8988T (cell line): ENCODE measurements at places on chromosomes 2 and 18.

DNA sequence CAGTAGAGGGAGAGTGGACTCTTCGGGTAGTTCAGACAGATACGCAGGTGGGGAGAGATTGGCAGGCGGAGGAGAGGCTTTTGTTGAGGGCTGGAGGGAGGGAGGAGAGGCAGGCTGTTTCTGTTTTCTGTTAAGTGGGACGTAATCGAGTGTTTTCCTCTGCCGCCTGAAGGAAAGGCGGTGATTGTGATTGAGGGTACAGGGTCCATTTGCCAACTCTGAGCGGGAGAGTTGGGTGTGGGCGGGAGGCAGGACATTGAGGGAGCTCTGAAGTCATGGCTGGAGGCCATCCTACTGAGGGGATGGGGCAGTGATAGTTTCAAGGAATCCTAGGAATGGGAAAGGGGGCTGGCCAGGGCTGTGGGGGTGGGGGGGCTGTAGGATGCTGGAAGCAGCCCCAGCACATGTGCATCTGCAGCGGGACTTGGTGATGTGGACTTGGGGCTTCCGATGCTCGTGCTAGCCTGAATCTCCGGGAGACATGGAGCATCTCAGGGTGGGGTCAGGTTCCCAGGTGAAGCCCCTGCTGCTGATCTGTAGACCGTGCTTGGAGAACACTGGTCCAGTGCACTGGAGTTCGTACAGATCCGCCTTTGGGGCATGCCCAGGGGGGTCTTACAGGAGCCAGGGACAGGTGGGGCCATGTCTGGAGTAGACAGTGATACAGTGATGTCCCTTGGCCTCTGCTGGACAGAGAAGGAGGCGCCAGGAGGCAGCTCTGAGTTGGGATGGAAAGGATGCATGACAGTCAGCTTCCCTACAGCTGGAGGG is 167.5 kb downstream of the AGAP1 start:
- DNase-seq = no peak

DNA sequence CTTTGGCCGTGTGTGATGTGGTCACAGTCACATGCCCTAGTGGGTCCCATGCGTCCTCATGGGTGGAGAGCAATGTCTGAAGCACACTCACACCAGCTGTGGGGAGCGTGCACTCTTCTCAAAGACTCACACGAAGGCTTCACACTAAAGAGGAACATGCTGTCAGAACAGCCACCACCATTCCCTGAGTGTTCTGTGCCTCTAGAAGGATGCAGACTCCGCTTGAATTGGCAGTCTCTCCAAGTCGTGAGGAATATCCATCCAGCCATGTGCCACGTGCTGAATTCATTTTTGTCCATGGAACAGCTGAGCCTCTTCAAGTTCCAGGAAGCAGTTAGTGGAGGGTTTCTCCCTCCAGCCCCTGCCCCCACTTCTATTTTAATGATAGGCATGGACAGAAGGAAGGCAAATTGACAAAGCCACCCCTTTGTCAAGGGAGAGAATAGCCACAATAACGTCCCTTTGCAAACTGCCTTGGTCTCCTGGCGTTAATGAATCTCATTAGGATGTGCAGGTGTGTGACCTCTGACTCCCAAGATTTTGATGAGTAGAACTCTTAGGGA is 464.3 kb upstream of the ID2 start:
- DNase-seq = no peak

DNA sequence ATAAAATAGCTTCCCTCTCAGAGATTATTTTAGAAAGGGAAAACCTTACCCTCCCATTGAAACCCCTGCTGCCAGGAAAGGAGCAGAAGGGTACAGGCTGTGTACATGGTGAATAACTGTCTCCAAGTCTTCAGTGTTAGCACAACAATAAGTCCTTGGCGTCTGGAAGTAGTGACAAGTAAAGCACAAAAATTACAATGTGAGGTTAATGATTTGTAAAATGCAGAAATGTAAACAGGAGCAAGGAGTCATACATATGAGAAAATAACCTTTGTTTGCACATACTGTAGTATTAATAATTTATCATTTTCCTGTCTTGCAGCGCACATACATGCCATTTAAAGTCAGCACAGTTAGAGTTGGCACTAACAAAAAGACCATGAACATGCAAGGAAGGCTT is 40.5 kb downstream of the ABHD3 start:
- DNase-seq = no peak

GRCh38 chr2:160700021-160700814 is 206.6 kb upstream of the RBMS1 start:
- DNase-seq = no peak

DNA sequence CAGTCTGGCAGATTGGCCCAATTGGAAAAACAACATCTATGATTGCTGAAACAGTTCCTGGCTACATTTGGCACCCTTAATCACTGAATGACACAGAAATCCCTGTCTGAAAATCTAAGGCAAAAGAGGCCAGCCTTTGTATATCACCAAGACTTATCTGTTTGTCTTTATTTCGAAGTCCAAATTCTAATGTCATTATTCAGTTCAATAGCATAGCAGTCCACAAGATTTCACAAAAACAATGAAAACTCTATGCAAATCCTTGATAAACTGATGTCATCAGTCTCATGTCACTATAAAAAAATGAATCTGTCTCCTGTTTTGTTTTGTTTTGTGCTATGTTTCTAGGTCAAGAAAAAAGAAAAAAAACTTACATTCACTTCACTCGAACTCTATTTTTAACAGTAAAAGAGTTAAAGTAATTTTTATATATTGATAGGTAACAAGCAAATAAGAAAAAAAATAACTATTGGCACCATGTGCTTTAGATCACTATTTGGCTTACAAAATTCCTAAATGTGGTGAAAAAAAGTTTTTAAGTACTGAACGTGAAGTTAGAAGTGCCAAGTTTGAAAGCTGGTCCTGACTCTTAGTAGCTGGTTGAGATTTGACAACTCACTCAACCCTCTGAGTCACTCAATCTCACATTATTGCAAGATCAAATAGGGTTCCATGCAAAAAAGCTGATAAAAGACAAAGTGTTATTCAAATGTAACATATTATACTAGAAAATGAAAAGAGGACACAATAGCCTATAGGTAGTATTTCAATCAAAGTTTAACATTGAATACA is 359.3 kb downstream of the IRS1 start:
- DNase-seq = no peak

GRCh38 chr18:49668574-49669275 is 106.9 kb downstream of the LIPG start:
- DNase-seq = no peak

DNA sequence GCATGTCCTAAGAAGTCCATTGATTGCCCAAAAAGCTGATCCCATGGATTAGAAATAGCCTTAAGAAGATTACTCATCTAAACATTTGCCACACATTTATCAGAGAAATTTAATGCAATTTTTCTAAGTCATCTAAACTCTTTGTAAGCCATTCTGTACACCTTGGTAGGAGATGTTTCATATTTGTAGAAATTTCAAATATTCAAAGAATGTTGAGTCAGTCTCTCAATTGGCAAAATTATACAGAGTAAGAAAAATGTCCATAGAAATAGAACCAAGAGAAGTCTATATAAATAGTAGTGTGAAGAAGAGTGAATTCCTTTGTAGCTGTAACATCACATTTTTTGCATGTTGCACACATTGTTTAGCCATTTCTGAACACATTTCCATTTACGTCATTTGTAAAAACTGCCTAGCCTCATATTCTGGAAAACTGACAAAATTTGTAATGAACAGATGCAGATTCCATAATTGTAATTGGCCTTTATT is 128.6 kb downstream of the MSTN start:
- DNase-seq = peak; percentile 13

DNA sequence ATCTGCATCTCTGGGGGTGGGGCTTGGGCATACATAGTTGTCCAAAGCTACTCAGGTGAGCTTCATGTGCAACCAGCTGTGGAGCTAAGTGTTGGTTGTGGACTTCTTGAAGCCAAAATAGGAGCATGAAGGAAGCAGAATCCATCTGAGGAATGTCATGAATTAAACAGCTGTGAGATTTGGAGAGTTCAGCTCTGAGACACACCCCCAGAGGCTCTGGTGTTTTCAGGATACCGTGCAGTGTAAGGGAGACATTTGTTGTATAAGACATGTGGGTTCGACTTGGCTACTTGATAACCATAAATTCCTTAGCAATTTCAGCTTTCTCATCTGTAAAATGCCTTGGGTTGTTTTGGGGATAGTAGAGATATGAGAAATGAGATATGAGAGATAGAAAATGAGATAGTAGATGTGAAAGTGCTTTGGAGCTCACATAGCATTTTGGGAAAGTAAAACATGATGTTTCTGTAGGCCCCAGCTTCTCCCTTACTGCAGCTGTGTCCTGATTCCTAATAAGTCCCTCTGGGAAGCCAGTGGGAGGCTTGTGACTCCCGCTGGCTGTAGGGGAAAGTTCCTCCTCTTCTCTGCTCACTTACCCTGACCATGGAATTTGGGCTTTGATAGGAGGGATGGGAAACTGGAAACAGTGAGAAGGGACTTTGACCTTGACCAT is 50.0 kb downstream of the DPYSL5 start:
- DNase-seq = no peak

- no peak for DNase-seq
Observed at GRCh38 chr2:9508931-9509330, 34.6 kb downstream of the IAH1 start.

DNA sequence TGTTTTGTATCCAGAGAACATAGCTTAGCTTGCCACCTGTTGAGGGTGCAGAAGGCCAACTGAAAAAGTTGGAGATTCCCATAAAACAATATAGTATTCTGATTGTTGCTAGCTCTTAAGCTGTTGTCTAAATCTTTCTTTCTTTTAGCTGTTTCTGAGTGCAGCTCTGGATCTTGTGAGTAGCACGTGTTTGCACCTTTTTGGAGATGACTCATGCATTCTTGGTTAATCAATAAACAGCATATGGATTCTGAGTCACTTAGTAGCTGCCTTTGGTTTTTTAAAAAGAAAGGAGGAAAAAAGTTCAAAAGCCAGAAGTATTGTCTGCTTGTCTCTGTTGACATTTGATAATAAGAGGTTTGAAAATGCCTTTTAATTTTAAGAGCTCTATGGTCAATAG is 483.0 kb upstream of the FSIP2 start:
- no peak for DNase-seq

- no peak for DNase-seq
Observed at GRCh38 chr2:8121022-8121825, 560.6 kb upstream of the ID2 start.

DNA sequence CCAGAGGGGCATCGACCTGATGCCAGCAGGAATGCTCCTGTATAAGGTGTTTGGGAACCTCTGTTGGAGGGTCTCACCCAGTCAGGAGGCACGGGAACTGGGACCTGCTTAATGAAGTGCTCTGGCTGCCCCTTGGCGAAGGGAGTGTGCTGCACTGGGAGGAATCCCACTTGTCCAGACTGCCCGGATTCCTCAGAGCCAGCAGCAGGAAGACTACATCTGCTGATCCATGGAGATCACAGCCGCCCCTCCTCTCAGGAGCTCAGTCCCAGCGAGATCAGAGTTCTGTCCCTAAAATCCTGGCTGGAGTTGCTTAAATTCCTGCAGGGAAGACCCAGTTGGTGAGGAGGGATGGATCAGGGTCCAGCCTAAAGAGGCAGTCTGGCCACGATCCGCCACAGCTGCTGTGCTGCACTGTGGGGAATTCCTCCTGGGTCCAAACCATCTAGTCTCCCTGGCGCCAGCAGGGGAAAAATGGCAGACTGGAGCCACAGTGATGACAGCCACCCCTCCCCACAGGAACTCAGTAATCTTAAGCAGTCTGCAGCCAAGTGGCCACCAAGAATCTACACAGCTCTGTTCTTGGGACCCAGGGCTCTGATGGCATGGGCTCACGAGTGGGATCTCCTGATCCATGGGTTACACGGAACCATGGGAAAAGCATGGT is 76.5 kb upstream of the NRP2 start:
- no peak for DNase-seq

DNA sequence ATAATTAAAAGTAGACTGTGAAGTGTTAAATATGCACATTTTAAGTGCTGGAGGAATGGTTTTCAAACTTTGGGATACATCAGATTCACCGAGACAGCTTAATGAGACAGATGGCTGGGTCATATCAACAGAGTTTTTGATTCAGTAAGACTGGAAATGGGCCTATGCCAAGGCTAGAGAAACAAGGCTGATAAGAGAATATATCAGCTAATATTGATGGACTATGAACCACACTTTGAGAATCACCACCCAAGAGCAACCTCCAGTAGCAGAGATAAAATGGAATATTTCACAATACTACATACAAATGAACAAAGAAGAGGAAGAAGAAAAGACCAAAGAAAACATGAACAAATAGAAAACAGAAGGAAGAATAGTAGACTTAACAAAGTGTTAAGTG is 450.2 kb upstream of the KLHL29 start:
- DNase-seq = no peak

GRCh38 chr2:14702258-14702657 is 69.7 kb downstream of the LRATD1 start:
- DNase-seq = no peak

DNA sequence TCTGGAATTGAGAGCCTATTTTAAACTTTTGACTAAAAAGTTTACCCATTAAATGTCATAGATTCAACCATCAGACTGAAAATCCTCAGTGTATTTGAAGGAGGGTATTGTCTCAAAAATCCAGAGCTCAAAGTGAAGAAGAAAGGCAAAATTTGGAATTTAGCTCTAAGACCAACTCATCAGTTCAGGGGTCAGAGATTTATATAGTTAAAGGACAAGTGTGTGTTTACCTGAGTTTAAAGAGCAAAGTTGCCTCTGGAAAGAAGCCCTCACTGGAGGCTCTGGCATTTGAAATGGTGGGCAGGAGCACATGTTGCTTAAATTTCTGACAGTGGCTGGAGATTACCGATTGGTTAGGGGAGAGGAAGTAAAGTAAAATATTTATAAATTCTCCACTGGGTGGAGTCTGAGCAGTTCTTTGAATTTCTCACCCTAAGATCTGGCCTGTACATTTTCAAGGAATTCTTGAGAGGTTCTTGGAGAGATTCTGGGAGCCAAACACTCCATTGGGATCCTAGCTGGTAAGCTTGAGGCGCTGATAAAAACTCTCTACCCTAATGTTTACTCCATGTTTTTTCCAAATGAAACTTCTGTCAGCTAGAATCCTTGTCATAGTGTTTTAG is at the start of gene KYNU:
KYNU (plus strand) TSS at position 449 of the 623 bp plus-strand sequence. CDS start 7,704 bp downstream, outside the sequence.
- no peak for DNase-seq

- no peak for DNase-seq
Observed at GRCh38 chr2:76387294-76387693, 676.6 kb upstream of the GCFC2 start.

- no peak for DNase-seq
Observed at GRCh38 chr2:170019060-170019805, 158.7 kb upstream of the MYO3B start.

GRCh38 chr2:240603846-240604245 is 17.3 kb downstream of the CAPN10 start:
- DNase-seq = no peak
